ENCODE measurements at places on chromosomes 2 and 18. TPM values are rescaled to one million over a fixed set of nuclear protein-coding genes. Genes with fewer than 3 reads are reported as not detected.

- H3K4me3 ChIP-seq = no peak overlapping the region
- no peak overlapping the region for H3K27ac ChIP-seq
These were observed 11.8 kb upstream of the PEX13 start for GRCh38 chr2:61005736-61006135.

- no peak for DNase-seq
- H3K4me1 ChIP-seq = no peaks in the 10 kb centered on the region
These were observed 101.8 kb downstream of the DCC start for GRCh38 chr18:52441794-52442193.

- no peak overlapping the region for H3K4me3 ChIP-seq
- H3K27ac ChIP-seq = no peak overlapping the region
- no peaks in the 10 kb centered on the region for H3K4me1 ChIP-seq
- H3K36me3 ChIP-seq = no peaks in the 10 kb centered on the region
- DNase-seq = no peak
These were observed 347.6 kb upstream of the SMIM21 start for GRCh38 chr18:75775121-75775520.

GRCh38 chr2:10413991-10414451 is 34.1 kb downstream of the ODC1 start:
- no peaks in the 10 kb centered on the region for H3K27me3 ChIP-seq
- no peak overlapping the region for H3K4me3 ChIP-seq
- no peak for DNase-seq
- H3K27ac ChIP-seq = no peak overlapping the region
- H3K4me1 ChIP-seq = peaks cover 17% of the 10 kb centered on the region
- H3K36me3 ChIP-seq = no peaks in the 10 kb centered on the region

DNA sequence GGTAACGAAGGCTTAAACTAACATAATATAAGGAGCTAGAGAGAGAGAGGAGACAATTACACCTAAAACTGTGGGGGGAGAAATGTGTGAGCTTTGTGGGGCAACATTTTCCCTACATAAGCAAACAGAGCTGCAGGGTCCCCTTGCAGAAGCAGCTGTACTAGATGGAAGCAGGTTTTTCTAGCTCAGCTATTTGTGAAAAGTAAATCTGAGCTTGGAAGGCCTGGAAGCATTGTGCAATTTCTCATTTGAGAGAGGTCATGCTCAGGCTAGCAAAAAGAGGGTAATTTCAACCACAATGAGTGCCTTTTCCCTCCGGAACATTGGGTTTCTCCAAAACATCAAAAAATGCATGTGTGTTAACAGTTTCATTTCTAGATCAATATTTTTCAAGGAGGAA is 130.0 kb downstream of the ARL4C start:
- H3K27ac ChIP-seq = no peak overlapping the region
- no peak overlapping the region for H3K4me3 ChIP-seq
- H3K27me3 ChIP-seq = no peaks in the 10 kb centered on the region
- peaks cover 20% of the 10 kb centered on the region for H3K4me1 ChIP-seq
- H3K36me3 ChIP-seq = no peaks in the 10 kb centered on the region

DNA sequence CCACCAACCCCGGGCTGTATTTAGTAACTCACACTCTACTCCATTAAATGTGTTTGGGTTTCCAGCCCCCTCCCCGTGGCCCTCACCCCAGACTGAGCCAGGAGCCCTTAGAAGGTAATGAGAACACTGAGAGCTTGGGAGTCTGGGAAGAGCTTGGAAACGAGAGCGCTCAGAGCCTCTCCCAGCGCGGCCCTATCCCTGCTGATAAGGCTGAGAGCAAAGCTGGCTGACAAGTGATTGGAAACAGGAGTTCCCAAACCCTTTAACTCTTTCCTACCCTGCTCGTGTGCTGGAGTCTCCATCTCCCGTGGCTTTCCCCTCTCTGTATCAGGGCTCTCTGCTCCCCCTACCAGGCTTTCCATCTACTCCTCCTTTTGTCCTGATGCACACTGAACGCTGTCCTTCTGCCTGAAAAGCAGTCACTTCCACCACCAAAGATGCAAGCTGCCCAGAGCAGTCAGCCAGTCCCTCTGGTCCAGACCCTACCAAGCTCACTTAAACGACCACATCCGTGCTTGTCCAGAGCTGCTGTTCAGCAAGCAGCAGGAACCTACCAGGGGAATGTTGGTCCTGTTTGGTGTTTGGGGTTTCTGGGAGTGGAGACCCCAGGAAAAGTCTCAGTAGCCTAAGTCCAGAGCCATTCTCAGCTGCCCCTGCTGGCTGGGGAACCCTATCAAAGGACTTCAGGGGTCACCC is 100.0 kb upstream of the PKDCC start:
- H3K4me3 ChIP-seq = no peak overlapping the region
- peaks cover 24% of the 10 kb centered on the region for H3K4me1 ChIP-seq
- H3K36me3 ChIP-seq = no peaks in the 10 kb centered on the region
- no peaks in the 10 kb centered on the region for H3K27me3 ChIP-seq
- H3K27ac ChIP-seq = no peak overlapping the region

DNA sequence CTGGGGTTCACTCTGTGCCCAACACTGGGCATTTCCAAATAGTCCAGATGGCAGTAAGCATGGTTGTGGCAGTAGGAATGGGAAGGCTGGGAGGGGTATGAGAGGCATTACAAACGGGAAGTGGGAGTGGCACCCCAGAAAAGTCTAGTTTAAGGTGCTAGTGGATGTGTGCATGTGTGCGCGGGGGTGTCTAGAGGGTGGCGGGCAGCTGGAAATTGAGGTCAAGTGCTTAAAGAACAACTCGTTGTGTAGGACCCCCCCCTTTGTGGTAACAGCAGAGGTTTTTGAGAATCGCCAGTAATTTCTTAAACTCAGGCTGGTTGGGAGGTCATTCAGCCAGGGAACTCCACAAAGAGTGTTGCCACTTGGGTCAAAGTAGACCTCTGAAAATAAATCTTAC is 69.9 kb downstream of the RHBDD1 start:
- no peak for DNase-seq
- no peak overlapping the region for H3K4me3 ChIP-seq
- peaks cover 14% of the 10 kb centered on the region for H3K36me3 ChIP-seq
- no peaks in the 10 kb centered on the region for H3K27me3 ChIP-seq

GRCh38 chr2:112940859-112941625 is 30.1 kb downstream of the IL37 start:
- no peaks in the 10 kb centered on the region for H3K27me3 ChIP-seq
- no peak for DNase-seq
- no peaks in the 10 kb centered on the region for H3K36me3 ChIP-seq
- H3K27ac ChIP-seq = no peak overlapping the region

DNA sequence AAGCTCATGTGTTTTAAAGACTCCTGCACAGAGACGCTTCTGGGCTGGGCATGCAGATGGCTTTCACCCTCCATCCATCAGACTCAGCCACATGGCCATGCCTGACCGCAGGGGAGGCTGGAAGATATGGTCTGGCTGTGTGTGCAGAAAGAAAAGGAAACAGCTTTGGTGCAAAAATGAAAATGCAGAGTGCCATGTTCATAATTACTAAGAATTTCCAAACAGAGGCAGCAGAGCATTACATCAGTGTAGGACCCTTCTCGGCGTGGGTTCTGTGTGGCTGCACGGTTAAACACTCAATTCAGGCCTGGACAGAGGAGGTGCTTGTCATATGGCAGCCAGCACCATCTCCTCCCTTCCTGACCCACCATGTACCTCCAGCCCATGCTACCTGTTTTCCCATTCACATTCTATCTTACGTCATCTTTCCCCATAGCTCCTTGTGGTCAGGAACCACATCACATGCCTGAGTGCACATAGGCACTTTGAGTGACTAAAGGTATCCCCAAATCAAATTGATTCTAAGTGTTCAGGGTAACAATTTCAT is 200.3 kb upstream of the ID2 start:
- H3K36me3 ChIP-seq = no peaks in the 10 kb centered on the region
- H3K4me3 ChIP-seq = no peak overlapping the region
- H3K4me1 ChIP-seq = peaks cover 3% of the 10 kb centered on the region
- no peaks in the 10 kb centered on the region for H3K27me3 ChIP-seq
- DNase-seq = no peak
- H3K27ac ChIP-seq = no peak overlapping the region

GRCh38 chr2:120526047-120526562 is 180.2 kb downstream of the INHBB start:
- H3K4me1 ChIP-seq = peaks cover 12% of the 10 kb centered on the region
- no peak overlapping the region for H3K4me3 ChIP-seq
- H3K36me3 ChIP-seq = no peaks in the 10 kb centered on the region
- H3K27ac ChIP-seq = peak overlapping the region; percentile 68

DNA sequence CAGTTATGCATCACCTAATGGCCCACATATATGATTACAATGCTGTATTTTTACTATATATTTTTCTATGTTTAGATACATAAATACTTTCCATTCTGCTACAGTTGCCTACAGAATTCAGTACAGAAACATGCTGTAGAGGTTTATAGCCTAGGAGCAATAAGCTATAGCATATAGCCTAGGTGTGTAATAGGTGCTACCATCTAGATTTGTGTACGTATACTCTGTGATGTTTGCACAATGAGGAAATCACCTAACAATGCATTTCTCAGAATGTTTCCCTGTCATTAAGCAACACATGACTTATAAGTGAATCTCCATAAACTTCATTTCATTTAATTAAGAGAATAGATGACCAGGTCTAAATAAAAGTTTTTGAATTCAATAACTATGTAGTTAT is 43.5 kb downstream of the SLC38A11 start:
- H3K36me3 ChIP-seq = no peaks in the 10 kb centered on the region
- no peak overlapping the region for H3K27ac ChIP-seq
- peaks cover 27% of the 10 kb centered on the region for H3K4me1 ChIP-seq
- no peak overlapping the region for H3K4me3 ChIP-seq
- no peak for DNase-seq

- DNase-seq = no peak
- H3K27me3 ChIP-seq = no peaks in the 10 kb centered on the region
- no peaks in the 10 kb centered on the region for H3K36me3 ChIP-seq
- H3K4me1 ChIP-seq = peaks cover 6% of the 10 kb centered on the region
These were observed 4.4 kb upstream of the CCDC150 start for GRCh38 chr2:196635156-196635555.

DNA sequence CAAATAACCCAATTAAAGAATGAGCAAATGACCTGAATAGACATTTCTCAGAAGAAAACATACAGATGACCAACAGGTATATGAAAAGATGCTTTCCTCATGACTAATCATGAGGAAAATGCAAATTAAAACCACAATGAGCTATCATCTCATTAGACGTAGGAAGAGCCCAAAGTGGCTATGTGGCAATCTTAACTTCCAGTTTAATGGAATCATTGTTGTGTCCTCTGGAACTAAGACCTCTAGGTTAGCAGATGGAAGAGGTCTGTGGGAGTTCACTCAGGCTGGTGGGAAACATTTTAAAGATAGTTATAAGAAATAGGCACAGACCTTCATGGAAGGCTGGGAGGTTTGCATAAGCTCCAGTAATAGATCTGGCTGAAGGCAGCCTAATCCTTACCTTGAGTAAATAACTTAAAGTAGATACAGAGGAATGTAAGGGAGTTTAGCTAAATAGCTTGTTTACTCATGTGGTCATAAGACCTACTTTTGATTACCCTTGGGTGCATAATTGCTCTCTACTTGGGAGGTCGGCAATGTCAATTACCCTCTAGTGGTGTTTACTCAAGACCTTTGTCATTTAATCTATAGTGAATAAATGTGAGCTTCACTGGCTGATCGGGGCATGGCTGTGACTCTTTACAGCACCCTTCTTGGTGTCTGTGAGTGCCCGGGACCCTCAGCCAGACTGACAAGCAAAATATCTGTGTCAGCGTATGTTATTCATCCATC is 119.0 kb downstream of the GULP1 start:
- H3K27ac ChIP-seq = no peak overlapping the region
- H3K36me3 ChIP-seq = no peaks in the 10 kb centered on the region
- H3K4me3 ChIP-seq = no peak overlapping the region
- H3K27me3 ChIP-seq = no peaks in the 10 kb centered on the region
- no peak for DNase-seq

- peaks cover 5% of the 10 kb centered on the region for H3K36me3 ChIP-seq
- no peaks in the 10 kb centered on the region for H3K27me3 ChIP-seq
- peaks cover 17% of the 10 kb centered on the region for H3K4me1 ChIP-seq
- H3K4me3 ChIP-seq = no peak overlapping the region
- no peak overlapping the region for H3K27ac ChIP-seq
These were observed 90.5 kb upstream of the MYO3B start for GRCh38 chr2:170087413-170087793.

- no peaks in the 10 kb centered on the region for H3K4me1 ChIP-seq
- H3K36me3 ChIP-seq = peaks cover 100% of the 10 kb centered on the region
- H3K4me3 ChIP-seq = no peak overlapping the region
- H3K27me3 ChIP-seq = no peaks in the 10 kb centered on the region
These were observed 88.5 kb downstream of the ARMC9 start for GRCh38 chr2:231286964-231287363.

The FMNL2 gene
- total RNA-seq = 23.5 TPM

The SPP2 gene
- not detected for total RNA-seq

The IL36A gene
- not detected for total RNA-seq

The TLX2 gene
- 0.84 TPM for total RNA-seq

The INPP5D gene
- total RNA-seq = 12.5 TPM

The ORC4 gene
- 36.8 TPM for total RNA-seq

The OR6B2 gene
- total RNA-seq = not detected

All from esophagus muscularis mucosa (tissue), 4 donors.